ENCODE measurements at places on chromosomes 16 and 17.

GRCh38 chr17:48814504-48814903, 2.5 kb downstream of the TTLL6 start:
- DNase-seq, result no peak

- no peak for DNase-seq
These were observed 130.0 kb downstream of the KCNJ12 start for GRCh38 chr17:21505819-21506815.

- DNase-seq, result no peak
These were observed 3.3 kb downstream of the HLF start for GRCh38 chr17:55267777-55268648.

- no peak for DNase-seq
These were observed 86.0 kb downstream of the AIPL1 start for GRCh38 chr17:6348891-6349290.

DNA sequence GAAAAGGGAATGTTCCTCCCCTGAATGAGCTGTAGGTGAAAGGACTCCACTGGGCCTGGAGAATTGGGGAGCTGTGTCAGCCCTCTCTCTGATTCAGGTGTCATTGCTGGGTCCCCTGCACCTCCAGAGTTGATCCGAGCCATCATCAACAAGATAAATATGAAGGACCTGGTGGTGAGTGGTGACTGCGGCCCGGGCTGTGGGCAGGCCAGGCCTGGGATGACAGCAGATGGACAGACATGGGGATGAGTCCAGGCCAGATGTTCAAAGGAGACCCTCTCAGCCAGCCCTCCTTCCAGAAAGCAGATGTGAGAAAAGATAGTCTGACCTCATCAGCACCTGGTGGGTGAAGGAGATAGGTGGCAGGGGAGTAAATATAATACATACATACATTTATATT, 4.6 kb downstream of the CHAD start:
- DNase-seq, result no peak

GRCh38 chr17:3910420-3911270, 5.6 kb downstream of the P2RX1 start:
- no peak for DNase-seq

GRCh38 chr17:42087042-42087701, 11.1 kb downstream of the ZNF385C start:
- no peak for DNase-seq

- no peak for DNase-seq
These were observed 369.1 kb downstream of the CPPED1 start for GRCh38 chr16:12434567-12434966.

DNA sequence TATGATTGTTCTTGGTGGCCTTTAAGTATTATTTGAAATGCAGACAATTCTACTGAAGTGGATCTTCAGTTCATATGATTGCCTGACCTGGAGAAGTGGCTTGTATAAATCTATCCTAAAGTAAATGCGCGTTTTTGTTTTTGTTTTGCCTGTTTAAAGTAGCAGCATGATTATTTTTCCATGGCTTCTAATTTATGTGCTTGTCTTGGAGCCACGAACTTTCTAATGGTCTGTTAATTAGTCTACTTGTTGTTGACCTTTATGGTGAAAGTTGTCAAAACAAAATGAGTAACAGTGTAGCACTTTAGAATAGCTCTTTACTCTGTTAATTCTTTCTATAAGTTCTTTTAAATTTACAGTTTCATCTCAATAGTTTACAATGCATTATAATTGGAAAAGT, 1.7 kb downstream of the PRKAR1A start:
- no peak for DNase-seq

GRCh38 chr17:78879635-78880186, 23.3 kb downstream of the CEP295NL start:
- no peak for DNase-seq

DNA sequence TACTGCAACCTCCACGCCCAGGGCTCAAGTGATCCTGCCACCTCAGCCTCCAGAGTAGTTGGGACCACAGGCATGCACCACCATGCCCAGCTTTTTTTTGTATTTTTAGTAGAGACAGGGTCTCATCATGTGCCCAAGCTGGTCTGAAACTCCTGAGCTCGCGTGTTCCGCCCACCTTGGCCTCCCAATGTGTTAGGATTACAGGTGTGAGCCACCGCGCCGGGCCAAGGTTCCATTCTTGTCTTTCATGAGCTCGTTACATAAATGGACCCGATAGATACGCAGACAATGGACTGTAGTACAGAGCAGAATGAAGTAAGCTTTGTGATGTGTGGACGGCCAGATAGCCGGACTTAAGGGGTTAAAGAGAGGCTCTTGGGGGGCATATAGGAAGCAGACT, 19.3 kb downstream of the UBN1 start:
- DNase-seq, result no peak

DNA sequence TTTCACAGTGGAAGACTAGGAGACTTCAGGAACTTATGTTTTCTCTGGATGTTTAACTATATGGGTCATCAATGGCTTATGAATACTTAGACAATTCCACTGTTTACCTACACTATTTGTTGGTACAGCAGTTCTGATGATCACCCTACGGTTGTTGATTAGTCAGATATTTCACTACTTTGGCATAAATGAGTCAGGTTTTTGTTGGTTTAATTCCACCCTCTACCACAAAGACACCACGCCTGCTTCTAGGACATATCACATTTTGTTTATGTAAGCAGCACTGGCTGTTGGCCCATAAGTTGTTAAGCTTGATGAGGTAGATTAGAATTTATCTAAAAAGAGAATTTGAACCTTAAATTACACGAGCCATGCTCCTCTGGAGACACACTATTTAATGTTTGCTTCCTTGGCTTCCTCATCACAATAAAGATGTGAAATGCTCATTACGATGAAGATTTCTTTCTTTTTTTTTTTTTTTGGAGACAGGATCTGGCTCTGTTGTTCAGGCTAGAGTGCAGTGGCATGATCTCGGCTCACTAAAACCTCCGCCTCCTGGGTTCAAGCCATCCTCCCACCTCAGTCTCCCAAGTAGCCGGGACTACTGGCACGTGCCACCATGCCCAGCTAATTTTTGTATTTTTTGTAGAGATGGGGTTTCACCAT, 4.3 kb downstream of the GDE1 start:
- no peak for DNase-seq

- DNase-seq, result no peak
These were observed 9.4 kb upstream of the HEATR6 start for GRCh38 chr17:60087882-60088669.

Data from NCI-H2081 treated with DMSO at 0.1 percent for 48 hours (cell line).